ENCODE measurements at places on chromosomes 12 and 14.

DNA sequence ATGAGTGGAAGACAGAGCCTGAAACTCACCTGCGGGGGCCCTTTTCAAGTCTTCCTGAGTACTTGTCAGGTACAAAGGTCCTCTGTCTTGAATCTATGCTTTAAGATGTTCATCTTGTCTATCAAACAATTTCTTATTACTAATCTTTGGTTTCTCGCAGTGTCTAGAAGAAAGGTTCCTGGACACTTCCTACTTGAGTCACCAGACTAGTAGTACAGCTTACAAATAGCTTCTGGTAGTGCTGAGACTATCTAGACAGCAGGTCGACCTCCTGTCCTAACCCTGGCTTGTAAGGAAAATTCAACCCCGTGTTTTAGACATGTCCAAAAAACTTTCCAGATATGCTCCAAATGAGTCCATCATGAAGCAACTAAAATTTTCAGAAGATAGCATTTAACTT lies 11.2 kb upstream of the ARID2 start:
- no peak for DNase-seq

GRCh38 chr14:61615743-61616523 lies 79.4 kb upstream of the HIF1A start:
- no peak for DNase-seq

DNA sequence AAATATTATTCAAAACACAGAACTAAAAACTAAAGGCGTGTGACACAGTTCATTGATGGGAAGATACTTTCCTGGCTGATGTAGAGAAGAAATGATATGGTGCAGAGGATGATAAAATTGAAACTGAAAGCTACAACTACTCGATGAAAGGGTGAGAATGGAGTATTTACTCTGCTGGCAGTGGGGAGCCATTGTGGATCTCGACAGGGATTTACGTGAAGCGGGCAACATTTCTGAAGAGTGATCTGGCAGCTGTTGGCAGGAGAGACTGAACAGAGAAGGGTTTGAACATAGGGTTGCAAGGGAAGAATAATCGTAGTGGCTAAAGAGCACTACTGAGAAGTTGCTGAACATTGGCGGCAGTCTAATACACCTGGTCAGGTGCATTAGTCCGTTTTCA lies 464.9 kb downstream of the PDZRN4 start:
- no peak for DNase-seq

GRCh38 chr12:57902478-57902969 lies 38.8 kb upstream of the ATP23 start:
- DNase-seq, result no peak

DNA sequence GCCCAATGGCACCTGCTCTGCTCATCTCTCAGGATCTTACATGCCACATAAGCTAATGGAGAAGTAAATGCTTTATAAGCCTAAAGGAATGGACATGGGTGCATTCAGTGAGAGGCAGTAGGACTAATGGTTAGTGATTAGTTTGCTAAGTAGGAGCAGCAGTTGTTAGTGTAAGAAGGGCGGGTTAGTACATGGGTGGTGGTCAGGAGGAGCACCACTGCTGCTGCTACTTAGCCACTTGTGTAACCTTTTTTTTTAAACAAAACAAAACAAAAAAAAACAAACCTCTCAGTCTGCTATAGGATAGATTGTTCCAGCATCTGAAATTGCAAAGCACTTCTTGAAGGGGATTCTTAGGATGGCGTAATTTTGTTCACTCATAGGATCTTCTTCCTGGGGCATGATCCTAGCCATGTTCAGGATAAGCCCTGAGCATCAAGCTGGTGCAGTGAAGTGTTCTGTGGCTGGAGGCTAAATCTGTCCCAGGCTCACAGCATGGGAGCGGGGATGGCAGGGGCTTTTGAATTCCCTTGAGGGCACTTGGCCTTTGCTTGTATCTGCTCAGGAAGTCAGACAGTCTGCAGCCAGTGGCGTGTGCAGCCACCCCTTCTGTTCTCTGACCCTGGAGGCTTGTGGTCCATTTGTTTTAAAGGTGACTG lies 63.6 kb downstream of the CHST11 start:
- no peak for DNase-seq

Data from stimulated activated CD4-positive, alpha-beta T cell treated with anti-CD3 and anti-CD28 coated beads, TNF-alpha, amount 100 ng/mL, for 1 hour (primary cell).